ENCODE measurements at places on chromosomes 7 and 10.

- DNase-seq, result no peak
Measured at GRCh38 chr7:126699707-126700106, 553.0 kb downstream of the GRM8 start.

GRCh38 chr10:100209303-100209702, 20.1 kb downstream of the CHUK start:
- DNase-seq, result no peak

DNA sequence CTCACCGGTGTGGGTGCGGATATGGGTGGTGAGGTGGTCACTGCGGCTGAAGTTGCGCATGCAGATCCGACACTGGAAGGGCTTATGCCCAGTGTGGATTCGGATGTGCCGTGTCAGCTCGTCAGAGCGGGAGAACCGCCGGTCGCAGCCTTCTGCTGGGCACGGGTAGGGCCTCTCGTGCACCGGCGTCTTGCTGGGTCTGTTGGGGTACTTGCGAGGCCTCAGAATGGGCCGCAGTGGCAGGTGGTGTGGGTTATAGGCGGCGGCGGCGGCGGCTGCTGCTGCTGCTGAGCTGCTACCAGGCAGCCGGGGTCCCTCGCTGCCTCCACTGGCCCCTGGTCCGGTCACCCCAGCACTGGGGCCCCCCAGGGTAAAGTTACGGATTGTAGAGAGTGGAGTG, 2.7 kb downstream of the EGR2 start:
- no peak for DNase-seq

GRCh38 chr10:122835908-122836307, 9.7 kb downstream of the CUZD1 start:
- DNase-seq, result no peak

DNA sequence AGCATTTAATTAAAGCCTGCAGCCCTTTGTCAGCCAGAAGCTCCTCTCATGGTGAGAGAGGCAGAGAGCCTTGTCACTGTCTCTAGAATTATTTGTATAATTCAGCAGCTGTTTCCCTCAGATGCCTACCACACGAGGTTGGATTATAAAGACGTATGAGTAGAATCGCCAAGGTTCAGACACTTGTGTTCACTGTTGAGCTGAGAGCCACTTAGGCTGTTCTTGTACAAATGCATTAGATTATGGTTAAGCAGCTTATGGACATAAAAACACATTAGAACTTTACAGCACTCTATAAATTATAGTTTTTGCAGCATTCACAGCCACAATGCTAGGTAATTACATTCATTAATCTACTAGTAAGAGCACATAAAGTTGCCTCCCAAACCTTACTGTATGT, 282.6 kb downstream of the AUTS2 start:
- DNase-seq, result no peak

DNA sequence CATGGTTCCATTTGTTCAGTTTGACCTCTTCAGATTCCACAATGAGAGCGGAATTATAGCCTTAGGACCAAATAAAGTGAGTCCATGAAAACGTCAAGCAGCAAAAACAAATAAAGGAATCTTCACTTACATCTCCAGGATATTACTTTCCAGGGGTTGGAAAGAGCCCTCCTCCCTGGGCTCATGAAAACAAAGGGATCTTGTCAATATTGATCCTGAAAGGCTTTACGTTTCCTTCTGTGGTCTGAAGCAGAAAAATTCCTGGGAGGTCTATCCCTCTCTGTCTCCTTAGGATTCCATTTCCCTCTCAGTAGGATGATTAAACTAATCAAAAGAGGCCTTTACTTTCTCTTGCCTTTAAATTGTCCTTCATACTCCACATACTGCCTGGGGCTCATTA, 293.5 kb downstream of the GPAM start:
- no peak for DNase-seq

Data from activated effector memory CD4-positive, alpha-beta T cell treated with Interleukin-2 at 50 U/mL for 16 hours (primary cell).